ENCODE measurements at places on chromosomes 5 and 9. TPM values are rescaled to one million over a fixed set of nuclear protein-coding genes. Genes with fewer than 3 reads are reported as not detected.
A peak's percentile ranks its signal among the peaks of the same experiment; 100 is the strongest.

GRCh38 chr5:34452170-34452828 lies 203.8 kb upstream of the RAI14 start:
- no peak for DNase-seq

GRCh38 chr5:137300411-137301240 lies 198.5 kb downstream of the SPOCK1 start:
- DNase-seq, result no peak

DNA sequence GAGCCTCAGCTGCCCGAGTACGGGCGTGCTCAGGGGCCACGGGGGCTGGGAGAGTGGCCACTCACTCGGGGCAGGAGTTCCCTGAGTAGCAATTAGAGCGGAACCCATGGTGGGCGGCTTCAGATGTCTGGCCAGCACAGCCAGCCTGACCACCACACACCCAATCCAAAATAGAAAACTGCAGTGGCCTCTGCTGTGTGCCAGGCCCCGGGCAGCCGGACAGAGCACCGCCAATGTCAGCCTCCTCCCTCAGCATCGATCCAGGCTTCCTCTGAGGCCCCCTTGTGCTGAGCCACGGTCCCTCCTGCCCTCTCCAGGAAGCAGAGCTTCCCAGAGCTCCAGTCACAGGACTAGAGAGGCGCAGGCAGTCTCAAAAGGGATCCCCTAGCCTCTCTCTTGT lies 2.7 kb downstream of the ADAMTS2 start:
- peak; percentile 59 for DNase-seq

GRCh38 chr5:172853355-172853975 lies 19.4 kb downstream of the ERGIC1 start:
- DNase-seq, result no peak

DNA sequence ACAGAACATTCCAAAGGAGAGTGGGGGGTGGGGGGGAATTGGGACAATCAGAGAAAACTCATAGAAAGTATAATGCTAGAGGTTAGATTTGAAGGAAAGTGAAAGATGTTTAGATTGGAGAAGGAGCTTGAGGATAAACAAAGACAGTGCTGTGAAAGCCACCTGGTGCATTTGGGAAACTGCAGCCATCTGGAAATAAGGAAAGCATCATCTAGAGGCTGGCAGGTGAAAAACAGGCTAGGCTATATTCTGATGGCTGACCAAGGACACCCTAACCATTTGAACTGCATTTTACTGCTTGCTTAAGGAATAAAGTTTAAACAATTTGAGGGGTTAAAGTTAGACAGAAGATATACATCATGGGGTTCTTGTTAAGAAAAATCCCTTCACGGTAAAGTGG lies 296.4 kb downstream of the CETN3 start:
- DNase-seq, result no peak

- no peak for DNase-seq
These were observed 19.5 kb downstream of the CXXC5 start for GRCh38 chr5:139667730-139668063.

DNA sequence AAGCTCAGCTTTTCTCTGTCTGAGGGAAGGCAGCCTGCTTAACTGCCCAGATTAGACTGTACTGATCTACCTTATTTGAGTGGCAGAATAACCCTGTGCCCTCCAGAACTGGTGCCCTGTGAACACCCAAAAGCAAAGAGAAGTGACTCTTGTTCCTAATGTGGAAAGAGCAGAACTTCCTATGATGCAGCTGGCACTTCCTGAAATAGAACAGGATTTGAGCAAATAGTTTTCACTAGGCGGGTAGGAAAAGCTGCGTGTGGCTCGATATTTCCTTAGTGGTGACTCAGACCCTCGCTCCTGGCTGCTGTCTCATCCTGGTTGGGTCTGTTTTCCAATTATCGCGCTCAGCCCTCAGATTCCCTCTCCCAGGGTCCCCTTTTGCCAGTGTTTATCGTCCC lies 89.9 kb downstream of the SH3TC2 start:
- no peak for DNase-seq

- no peak for DNase-seq
These were observed 49.6 kb upstream of the RAPGEF6 start for GRCh38 chr5:131684595-131684994.

DNA sequence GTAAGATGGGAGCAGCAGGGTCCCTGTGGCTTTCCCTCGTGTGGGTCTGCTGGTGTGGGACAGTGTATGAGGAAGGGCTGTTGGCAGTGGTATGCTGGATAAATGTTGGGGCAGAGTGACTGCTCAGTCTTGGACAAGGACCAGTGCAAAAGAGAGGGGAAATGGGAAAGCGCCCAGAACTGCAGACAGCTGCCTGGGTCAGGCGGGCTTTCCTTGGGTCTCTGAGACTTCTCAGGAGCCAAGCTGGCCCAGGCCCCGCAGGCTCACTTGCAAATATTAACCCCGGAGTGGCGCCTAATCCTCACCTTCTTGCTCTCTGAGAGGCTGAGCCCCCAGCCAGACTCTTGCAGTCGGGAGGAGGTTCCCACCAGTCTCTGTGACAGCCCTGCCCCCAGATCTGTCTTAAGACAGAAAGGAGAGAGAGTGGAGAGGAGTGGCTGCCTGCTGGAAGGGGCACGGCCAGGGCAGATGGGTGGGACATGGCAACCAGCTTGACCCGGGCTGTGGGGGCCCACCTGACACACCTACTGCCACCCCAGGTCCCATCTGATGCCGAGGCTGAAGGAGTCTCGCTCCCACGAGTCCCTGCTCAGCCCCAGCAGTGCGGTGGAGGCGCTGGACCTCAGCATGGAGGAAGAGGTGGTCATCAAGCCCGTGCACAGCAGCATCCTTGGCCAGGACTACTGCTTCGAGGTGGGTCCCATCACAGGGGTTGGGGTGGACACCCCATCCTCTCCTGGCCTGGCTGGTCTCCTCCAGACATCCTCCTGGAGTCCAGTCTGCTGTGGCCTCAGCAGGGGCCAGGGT lies 105.2 kb downstream of the DAB2IP start:
- no peak for DNase-seq

- no peak for DNase-seq
These were observed 58.1 kb downstream of the ABCA1 start for GRCh38 chr9:104869811-104870210.

- DNase-seq, result no peak
These were observed 134.4 kb downstream of the BARX1 start for GRCh38 chr9:93820667-93821306.

DNA sequence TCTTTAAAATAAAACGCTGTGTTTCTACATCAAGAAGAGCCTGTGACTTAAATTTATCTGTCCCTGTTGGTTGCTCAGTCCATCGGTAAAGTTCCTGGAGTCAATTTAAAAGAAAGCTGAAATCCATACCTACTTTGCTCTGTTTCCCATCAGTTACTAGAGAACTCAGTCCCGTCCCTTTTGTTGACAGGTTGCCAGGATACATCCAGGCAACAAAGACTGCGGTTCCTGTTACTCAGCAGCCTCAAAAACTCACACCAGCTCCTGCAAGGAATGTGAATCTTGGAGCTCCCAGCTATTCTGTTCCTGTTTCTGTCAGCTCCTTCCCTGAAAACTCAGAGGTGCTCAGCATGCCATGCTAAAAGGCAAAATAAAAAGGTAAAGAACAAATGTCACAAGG lies at the start of gene ZNF474:
Gene ZNF474, plus strand, starts transcription at position 241 of the 400 bp plus-strand sequence. CDS start 22,445 bp downstream, outside the sequence.
- no peak for DNase-seq

DNA sequence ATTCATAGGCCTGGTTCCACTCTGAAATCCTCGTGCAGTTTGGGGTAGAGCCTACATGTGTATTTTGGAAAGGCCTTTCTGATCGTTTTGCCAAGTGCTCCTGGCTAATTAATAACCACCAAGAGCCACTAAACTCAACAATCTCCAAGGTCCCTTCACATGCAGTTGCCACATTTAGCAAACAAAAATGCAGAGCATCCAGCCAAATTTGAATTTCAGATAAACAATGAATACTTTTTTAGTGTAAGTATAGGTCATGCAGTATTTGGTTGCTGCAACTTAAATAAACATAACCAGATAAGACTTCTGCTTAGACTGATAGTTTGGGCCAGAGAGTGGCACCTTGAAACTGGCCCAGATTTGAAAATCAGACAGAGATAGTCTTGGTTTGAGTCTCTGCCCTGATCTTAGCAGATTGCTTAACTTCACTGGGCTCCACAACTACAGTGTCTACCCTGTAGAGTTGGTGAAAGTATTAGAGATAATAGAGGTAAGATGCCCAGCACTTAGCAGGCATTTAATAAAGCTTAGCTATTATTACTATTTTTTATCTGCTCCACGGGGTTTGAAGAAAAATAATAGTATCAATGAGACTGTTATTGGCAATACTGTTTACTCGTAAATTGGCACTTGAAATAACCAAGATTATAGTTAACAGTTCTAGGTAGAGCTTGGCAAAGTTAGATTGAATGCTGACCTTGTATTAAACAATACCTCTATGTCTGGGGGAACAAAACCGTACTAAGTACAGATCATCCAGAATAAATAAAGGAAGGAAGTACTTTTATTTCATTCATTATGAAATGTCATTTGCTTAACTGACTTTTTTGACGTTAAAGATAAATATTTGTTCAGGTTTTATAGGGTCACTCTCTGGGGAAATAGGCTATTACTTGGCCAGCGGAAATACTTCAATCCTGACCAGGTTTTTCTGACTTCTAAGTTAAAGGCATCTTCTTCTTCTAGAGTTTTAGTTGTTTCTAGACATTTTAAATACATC lies 274.8 kb downstream of the DOCK8 start:
- no peak for DNase-seq

DNA sequence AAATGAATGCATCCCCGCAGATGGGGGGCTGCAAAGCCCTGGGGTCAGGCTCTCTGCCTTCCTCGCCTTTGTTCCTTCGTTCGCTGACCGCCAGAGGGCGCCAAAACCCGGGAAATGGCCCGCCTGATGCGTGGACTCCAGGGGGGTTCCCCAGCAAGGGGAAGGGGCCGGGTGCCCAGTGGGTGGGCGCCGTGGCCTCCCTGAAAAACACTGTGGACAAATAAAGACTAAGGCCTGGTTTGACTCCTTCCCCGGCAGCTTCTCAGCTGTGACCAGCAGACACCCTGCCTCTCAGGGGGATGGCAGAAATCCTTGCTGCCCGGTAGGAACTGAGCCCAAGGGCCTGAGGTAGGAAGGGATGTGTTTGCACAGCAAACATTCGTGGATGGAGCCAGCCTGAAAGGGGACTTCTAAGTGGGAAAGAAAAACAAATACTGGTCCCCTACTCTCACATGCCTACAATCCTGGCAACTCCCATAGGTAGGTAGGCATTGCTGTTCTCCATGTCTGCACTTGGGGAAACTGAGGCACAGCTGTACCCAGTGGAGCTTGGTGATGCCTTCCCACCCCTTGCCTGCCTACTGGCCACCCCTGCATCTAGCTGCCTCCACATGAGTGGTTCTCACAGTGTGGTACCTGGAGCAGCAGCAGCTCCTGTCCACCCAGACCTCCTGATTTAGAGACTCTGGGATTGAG lies 57.7 kb downstream of the DUSP1 start:
- peak; percentile 89 for DNase-seq

DNA sequence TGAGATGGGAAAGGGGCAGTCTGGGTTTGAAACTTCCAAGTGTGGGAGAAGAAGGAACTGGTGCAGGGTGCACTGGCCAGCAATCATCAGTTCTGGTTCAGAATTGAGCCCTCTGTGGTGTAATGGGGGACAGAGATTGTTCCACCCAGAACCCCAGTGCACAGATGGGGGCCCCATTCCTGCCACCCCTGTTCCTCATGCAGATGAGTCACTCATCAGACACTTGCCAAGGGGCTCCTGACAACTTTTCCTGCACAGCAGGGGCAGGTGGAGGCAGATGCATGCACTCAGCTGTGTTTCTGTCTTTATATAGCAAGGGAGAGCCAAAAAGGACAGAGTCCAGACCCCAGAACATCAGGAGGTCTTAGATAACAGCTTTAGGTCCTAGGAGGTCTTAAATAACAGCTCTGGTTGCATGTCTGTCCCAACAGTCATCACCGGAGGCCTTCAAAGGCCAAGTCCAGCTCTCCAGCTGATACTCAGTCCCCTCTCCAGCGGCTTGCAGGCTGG lies 252.9 kb downstream of the HSPA4 start:
- no peak for DNase-seq

DNA sequence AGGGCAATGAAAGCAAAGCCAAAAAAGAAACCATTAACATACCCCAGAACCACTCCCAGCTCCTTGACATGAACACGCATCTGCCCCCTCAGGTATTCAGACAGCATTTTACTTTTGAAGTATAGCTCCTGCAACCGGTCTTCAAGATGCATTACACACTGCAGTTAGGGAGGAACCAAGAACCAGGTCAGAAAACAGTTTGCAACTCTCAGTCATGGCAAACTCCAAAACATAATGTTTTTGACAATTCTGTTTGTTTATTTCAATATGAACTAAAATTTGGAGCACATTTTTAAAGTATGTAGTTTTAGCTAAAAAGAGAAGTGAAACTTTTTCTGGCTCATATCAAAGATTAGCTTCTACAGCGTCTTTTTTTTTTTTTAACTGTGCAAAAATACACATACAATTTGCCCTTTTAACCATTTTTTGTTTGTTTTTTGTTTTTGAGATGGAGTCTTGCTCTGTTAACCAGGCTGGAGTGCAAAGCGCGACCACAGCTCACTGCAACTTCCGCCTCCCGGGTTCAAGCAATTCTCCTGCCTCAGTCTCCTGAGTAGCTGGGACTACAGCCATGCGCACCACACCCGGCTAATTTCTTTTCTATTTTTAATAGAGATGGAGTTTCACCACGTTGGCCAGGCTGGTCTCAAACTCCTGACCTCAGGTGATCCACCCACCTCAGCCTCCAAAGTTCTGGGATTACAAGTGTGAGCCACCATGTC lies 12.2 kb upstream of the RAPGEF6 start:
- DNase-seq, result no peak

GRCh38 chr5:159678657-159679392 lies 237.5 kb upstream of the ADRA1B start:
- no peak for DNase-seq

- DNase-seq, result no peak
These were observed 3.6 kb upstream of the NKX2-5 start for GRCh38 chr5:173238312-173239232.

DNA sequence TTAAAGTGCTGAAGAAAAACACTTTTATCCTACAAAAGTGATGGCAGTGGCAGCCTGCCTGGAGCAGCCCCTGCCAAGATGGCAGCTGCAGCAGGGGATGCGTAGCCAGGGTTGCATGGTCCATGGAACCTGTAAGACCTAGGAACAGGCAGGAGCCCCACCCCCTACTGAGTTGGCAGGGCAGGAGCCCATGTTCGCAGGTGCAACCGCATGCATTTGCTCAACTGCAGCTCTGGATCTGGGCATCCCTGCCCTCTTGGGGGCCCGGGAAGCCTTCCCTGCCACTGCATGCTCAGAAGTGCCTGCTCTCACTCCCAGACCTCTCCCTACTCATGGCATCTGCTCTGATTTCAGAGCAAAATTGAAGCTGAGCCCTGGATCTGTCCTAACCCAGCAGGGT lies 779.6 kb downstream of the CDH18 start:
- DNase-seq, result no peak

GRCh38 chr5:106894964-106895363 lies 775.8 kb downstream of the EFNA5 start:
- no peak for DNase-seq

GRCh38 chr5:122267185-122267584 lies 44.9 kb upstream of the SNCAIP start:
- no peak for DNase-seq

- DNase-seq, result no peak
These were observed 84.5 kb upstream of the RPS23 start for GRCh38 chr5:82362636-82363035.

Gene NEUROG1
- total RNA-seq, result 222 TPM

Gene IL13
- not detected for total RNA-seq

Gene F12
- 5.4 TPM for total RNA-seq

Gene STPG3
- not detected for total RNA-seq

Gene EEIG1
- total RNA-seq, result 15.8 TPM

Gene PAX5
- 24.3 TPM for total RNA-seq

Gene SV2C
- total RNA-seq, result 17.8 TPM

Gene TBC1D2
- 7.6 TPM for total RNA-seq

Gene SCGB3A2
- total RNA-seq, result 1.2 TPM

Gene ADCY2
- total RNA-seq, result 3.8 TPM

Gene PLK2
- 7.8 TPM for total RNA-seq

Gene ARHGEF39
- total RNA-seq, result 2.6 TPM
